ENCODE measurements at places on chromosomes 13 and 19.
A peak's percentile ranks its signal among the peaks of the same experiment; 100 is the strongest.

GRCh38 chr13:99614465-99614885 lies 113.2 kb downstream of the TM9SF2 start:
- DNase-seq, result no peak

GRCh38 chr19:18062028-18062427 lies 24.7 kb downstream of the IL12RB1 start:
- DNase-seq, result no peak

DNA sequence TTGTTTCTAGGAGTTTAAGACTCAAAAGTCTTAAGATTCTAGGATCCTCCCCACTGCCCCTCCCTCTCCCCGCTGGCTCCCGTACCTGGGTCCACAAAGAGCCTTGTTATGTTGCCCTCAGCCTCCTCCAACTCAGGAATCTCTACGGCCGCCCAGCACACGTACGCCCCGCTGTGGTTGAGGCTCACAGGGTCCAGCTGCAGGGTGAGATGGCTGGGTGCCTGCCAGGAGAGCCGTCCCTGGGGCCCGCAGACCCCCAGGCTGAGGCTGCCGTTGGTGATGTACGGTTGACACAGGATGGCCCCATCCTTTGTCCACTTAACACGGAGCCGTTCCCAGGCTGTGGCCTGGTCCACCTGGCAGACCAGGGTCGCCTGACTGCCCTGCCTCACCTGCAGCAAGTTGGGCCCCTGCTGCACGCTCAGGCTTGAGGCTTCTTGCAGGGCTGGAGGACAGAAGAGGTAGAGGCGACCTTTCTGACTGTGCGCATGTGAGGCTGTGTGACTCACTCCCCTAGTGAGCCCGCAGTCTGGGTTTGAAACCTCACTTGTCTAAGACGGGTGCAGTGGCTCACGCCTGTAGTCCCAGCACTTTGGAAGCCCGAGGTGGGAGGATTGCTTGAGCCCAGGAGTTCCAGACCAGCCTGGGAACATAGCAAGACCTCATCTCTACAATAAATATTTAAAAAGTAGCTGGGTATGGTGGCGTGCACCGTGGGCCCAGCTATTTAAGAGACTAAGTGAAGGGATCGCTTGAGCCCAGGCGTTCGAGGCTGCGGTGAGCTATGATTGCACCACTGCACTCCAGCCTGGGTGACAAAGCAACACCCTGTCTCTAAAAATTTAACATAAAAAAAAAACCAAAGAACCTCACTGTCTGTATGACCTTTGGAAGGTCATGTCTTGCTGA lies 4.0 kb downstream of the TMIGD2 start:
- peak; percentile 73 for DNase-seq

- no peak for DNase-seq
Measured at GRCh38 chr13:75443356-75443958, 38.5 kb downstream of the TBC1D4 start.

DNA sequence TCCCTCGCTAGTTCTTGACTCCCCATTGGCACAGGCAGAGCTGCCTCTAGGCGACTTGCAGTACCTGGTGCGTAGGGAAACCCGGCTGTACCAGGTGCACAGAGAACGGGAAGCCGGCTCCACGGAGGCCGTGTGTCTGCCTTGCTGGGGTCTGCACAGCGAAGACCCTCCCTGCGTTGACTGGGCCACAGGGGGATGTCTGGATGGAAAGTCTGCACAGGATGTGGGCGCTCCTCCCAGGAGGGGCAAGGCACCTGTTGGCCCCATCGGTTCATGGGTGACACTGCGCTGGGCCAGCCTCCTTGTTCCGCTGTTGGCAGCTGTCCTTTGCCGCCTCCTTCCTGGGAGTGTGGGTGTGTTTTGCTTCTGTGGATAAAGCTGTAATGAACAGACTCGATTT lies 138.3 kb downstream of the TEX29 start:
- no peak for DNase-seq

- peak; percentile 67 for DNase-seq
Measured at GRCh38 chr19:48752496-48753365, at the start of gene FUT1. TSS of gene FUT1 (minus strand) at chr19:48752641. CDS start at chr19:48751281, 1,360 bp downstream.

Data from activated CD8-positive, alpha-beta memory T cell treated with anti-CD3 and anti-CD28 coated beads, Interleukin-2, amount 50 U/mL, for 48 hours (primary cell).